Activated CD8-positive, alpha-beta memory T cell treated with anti-CD3 and anti-CD28 coated beads, Interleukin-2, amount 10 ng/mL, durations not matched to agents 7 days and 5 days (primary cell): ENCODE measurements at places on chromosomes 3 and 15. TPM values are rescaled to one million over a fixed set of nuclear protein-coding genes. Genes with fewer than 3 reads are reported as not detected.

TJP1 gene
- not detected for total RNA-seq

LARP6 gene
- total RNA-seq = not detected

EEF1AKMT4 gene
- 6.7 TPM for total RNA-seq

ZNF619 gene
- 10.1 TPM for total RNA-seq

MESP1 gene
- total RNA-seq = 5.1 TPM

CEMIP gene
- not detected for total RNA-seq

SLC51B gene
- not detected for total RNA-seq

TRAT1 gene
- total RNA-seq = 62.4 TPM

SEMA7A gene
- total RNA-seq = 32.9 TPM

SLC51A gene
- not detected for total RNA-seq

PPM1L gene
- 5.0 TPM for total RNA-seq

NR1D2 gene
- total RNA-seq = 3.8 TPM

C3orf70 gene
- not detected for total RNA-seq

PRKCD gene
- 18.7 TPM for total RNA-seq

BNC1 gene
- not detected for total RNA-seq

COL6A6 gene
- total RNA-seq = not detected

GPR149 gene
- not detected for total RNA-seq

TTC23 gene
- 1.2 TPM for total RNA-seq

PTPN9 gene
- 34.0 TPM for total RNA-seq

FRMD4B gene
- 68.2 TPM for total RNA-seq

NRROS gene
- total RNA-seq = 47.8 TPM

CACNA1D gene
- total RNA-seq = 0.41 TPM

LMCD1 gene
- 10.0 TPM for total RNA-seq

SENP8 gene
- total RNA-seq = 1.4 TPM

APBA2 gene
- total RNA-seq = 7.9 TPM

ZMYND10 gene
- total RNA-seq = 2.4 TPM

DOCK3 gene
- 4.1 TPM for total RNA-seq

CLDN16 gene
- not detected for total RNA-seq

BDH1 gene
- 75.8 TPM for total RNA-seq

NEIL1 gene
- 1.0 TPM for total RNA-seq

GOLGA8O gene
- 7.8 TPM for total RNA-seq

SNRK gene
- 47.7 TPM for total RNA-seq

MEX3B gene
- total RNA-seq = 0.64 TPM

SLC2A2 gene
- not detected for total RNA-seq

ANXA2 gene
- total RNA-seq = 382 TPM

BOC gene
- not detected for total RNA-seq

TGM5 gene
- 0.91 TPM for total RNA-seq

SLC35A5 gene
- 17.4 TPM for total RNA-seq

CCR9 gene
- 9.7 TPM for total RNA-seq

SLCO3A1 gene
- total RNA-seq = 20.8 TPM

ALG3 gene
- total RNA-seq = 38.7 TPM

LRRC3B gene
- not detected for total RNA-seq

ARHGEF26 gene
- total RNA-seq = 0.09 TPM

IL17RE gene
- total RNA-seq = 0.68 TPM

NUTM1 gene
- not detected for total RNA-seq

FAM3D gene
- not detected for total RNA-seq

TMEM42 gene
- total RNA-seq = 8.0 TPM

SLC28A2 gene
- total RNA-seq = not detected

CD80 gene
- 47.0 TPM for total RNA-seq

AMT gene
- total RNA-seq = 3.2 TPM

GOLGA6C gene
- total RNA-seq = not detected

BTLA gene
- total RNA-seq = 16.2 TPM

CLDN11 gene
- total RNA-seq = not detected

CCDC39 gene
- total RNA-seq = not detected
